ENCODE measurements at places on chromosomes 7 and 10.
A peak's percentile ranks its signal among the peaks of the same experiment; 100 is the strongest.

- no peak for DNase-seq
These were observed 534.7 kb downstream of the NRG3 start for GRCh38 chr10:82409671-82410070.

DNA sequence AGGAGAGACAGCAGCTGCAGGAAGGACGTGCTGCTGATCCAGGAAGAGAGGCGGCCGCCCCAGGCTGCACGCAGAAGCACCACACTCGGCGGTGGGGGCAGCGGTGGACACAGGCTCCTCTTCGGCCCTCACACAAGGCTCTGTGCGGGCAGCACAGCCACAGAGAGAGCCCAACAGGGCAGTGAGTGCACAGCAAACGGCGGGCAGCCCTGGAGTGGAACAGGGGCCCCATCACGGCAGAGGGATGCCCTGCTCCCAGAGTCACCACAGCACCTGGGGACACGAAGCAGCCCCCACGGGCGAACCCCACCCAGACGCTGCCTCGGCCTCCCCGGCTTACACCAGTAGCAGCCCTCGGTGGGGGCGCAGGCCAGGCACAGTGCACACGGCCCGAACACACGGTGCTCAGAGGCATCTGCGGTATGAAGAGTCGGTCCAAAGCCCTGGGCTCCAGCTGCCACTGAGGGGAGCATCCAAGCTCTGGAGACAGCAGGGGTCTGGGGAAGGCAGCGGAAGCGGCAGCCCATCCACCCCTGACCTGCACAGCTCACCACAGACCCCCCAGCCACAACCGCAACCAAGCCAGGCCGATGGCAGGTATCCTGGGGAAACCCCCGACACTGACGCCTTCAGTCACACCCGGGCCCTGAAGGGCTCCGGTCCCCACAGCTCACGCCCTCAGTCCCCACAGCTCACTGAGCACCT is 16.8 kb downstream of the NUDT1 start:
- DNase-seq, result no peak

DNA sequence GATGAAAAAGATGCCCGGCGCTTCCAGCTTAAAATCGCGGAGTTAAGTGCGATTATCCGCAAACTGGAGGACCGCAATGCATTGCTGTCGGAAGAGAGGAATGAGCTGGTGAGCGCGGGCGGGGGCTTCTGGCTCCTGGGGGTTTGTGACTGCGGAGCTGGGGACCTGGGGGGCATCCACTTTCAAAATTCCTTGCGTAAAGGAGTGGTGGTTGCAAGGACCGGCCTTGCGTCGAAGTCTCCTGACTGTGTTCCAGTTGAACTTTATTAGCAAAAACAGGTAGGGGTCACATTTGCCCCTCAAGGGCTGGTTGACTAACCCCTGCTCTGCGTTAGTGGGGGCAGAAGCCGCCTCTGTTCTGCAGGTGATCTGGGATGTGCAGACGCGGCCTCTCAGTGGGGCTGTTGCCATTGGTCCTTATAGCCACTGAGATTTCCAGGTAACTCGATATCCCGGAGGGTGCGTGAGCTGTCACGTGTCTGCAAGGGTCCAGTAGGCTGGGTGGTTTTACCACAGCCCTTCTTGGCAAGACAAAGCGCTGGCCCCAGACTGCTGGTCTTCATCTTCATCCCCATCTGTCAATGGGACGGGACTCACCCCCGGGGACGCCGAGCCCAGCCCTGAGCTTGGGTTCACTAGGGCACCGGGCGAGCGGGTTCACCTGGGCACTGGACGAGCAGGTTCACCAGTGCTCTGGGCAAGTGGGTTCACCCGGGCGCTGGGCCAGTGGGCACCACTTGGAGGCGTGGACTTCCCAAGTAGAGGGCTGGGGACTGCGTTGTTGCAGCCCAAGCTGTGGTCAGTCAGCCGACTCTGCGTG is 51.5 kb upstream of the DPYSL4 start:
- DNase-seq, result no peak

GRCh38 chr10:109996225-109996624 is 11.6 kb upstream of the ADD3 start:
- DNase-seq, result peak; percentile 30

DNA sequence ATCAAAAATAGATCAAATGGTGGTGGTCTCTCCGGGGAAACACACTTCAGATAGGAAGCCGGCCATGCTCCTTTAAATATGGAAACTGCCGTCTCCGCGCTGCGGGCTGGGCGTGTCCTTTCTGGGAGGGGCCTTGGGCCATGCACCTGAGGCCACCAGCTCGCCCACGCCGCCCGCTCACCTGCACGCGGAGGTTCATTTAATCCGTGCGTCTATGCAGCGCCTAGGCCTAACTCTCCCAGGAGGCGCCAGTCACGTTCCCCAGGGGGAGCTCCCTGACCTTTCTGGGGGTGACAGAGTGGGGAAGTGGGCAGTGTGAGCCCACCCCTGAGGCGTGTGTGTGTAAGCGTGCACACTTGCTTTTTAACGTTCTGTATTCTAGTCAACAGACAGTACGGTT is 64.0 kb downstream of the C10orf143 start:
- no peak for DNase-seq

- no peak for DNase-seq
These were observed 80.7 kb upstream of the PDGFA start for GRCh38 chr7:600149-601035.

DNA sequence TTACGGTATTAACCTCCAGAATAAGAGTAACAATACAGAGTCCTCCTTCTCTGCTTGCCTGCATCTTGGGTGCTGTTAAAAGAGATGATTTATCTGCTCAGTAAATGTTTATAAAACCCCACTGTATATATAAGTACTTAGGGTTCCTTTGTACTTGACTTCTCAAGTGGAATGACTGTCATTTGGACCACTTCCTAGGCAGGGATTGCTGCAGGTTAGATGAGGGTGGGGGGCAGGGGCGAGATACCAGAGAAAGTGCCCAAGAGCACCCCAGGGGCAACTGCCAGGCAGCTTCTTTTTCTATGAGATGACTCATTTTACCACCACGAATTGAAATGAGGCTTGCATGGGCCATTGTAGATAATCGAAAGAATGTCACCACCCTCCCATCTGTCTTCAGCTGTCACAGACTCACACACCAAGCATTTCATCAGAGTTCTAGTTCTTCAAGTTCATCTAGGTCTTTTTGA is 421.9 kb upstream of the GALNT17 start:
- peak; percentile 89 for DNase-seq

DNA sequence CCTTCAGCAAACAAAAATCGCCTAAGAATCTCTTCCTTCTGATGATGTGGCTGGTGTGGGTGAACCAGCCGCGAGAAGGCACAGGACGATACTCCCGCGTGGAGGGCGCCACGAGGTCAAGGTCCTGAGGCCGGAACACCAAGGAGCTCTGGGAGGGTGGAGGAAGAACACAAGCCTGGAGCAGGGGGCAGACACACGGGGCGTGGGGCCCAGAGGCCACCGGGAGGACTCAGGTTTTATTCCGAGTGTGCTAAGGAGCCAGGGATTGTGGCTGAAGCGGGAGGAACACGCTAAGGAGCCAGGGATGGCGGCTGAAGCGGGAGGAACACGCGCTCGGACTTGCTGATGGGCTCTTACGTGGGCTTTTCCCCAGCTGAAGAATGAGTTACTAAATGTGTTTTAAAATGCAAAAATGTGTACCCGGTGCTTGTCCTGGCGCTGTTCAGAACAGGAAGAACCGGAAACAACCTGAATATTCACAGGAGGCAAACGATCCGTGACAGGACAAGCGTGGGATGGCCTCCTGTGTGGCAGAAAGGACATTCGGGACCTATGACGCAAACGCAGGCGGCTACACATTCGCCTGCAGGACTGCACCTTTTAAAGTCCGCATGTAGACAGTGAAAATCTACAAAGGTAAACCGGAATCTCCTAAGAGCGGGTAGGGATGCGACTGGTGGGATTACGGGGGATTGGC is 64.0 kb downstream of the MAD1L1 start:
- DNase-seq, result no peak

- peak; percentile 55 for DNase-seq
These were observed 25.4 kb downstream of the RBM33 start for GRCh38 chr7:155669717-155670505.

DNA sequence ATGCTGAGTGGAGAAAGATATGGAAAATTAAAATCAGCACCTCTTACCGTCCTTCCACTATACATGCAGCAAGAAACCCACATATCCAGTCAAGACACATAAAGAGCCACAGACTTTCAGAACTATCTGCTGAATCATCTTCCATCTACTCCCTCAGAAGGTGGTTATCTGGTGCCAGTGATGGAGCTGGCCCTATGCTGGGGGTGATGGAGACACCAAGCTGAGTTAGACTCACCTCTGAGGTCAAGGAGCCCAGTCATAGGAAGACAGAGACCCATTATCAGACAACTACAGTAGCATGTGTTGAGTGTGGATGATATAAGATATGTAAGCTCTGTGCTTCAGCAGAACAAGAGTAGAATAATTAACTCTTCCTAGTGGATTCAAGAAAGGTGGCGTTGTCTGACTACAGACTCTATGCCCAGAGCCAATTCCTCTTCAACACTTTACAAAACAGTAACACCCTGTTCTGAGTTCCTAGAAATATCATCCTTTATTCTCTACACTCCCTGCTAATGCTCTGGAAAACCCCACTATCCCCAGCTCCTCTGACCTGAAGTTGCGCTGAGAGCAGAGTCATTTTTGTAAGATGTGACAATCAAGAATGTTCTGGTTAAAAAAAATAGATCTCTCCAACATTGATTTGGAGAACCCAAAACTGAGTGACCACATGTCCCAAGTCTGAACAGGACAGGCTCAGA is 14.3 kb downstream of the CYP3A5 start:
- DNase-seq, result no peak

DNA sequence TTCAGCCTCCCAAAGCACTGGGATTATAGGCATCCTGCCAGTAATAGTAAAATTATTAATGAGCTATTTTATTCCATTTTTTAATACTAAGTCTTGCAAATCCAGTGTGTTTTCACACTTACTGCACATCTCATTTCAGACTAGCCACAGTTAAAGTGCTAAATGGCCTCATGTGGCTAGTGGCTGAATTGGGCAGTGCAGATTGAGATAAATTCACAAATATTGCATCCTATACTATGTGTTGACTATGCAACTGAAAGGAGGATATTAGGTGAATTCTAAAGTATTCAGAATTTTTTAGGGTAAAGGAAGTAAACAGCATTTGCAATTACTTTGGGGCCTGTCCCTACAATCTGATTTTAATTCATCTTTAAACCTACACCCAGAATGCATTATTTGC is 10.2 kb downstream of the APBB1IP start:
- DNase-seq, result no peak

- peak; percentile 55 for DNase-seq
These were observed 103.1 kb downstream of the GFRA1 start for GRCh38 chr10:116169782-116170445.

DNA sequence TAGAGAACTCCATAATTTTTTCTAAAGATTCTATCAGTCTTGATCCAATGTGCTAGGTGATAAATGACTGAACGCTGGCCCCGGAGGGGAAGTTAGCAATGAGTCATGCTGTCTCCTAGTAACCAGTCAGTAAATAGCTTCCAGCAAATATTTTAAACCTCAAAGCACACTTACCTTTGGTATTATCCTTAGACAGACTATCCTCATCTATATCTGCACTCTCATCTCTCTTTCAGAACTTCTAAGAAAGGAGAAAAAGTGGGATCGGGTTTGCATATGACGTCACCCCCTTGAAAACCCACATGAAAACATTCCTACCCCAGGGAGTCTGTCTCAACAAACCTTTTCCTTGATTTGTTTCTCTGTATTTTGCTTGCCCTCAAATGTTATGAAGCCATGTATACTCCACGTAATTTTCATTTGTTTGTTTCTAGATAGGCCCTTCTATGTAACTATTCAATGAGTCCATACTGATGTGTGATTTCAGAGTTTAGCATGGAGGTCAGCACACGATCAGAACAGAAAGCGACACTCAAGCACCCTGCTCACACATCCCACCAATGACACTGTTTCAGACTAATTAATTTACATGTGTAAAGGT is 174.9 kb upstream of the NRP1 start:
- DNase-seq, result peak; percentile 76

DNA sequence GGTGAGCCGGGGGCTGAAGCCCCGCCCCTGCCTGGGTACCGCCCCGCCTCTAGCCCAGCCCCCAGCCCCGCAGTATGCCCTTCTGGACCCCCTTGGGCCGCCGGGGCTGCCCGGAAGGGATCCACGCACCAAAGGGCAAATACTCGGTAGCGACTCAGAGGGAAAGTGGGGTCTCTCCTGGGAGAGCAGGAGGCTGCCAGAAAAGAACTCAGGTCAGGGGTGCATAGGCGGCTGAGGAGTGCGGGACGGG is 796 bp downstream of the FBXL15 start:
- DNase-seq, result no peak

GRCh38 chr10:36720895-36721294 is 404.5 kb upstream of the ANKRD30A start:
- peak; percentile 18 for DNase-seq

DNA sequence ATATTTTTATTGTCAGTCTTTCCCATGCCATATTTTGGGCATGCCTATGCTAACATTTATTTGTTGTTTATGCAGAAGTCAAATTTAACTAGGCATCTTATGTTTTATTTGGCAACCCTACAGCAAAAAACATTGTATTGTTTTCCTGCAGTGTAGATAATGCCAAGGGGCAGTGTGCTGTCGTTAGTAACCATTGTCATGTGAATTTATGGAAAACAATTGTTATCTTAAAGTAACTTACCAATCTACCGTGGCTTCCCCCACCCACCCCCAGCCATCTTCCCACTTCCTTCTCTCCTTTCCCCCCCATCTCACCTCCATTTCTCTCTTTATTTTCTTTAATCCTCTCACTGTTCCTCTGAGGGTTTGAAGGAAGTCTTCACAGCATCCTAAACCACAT is 370.5 kb downstream of the ACTR3B start:
- no peak for DNase-seq

DNA sequence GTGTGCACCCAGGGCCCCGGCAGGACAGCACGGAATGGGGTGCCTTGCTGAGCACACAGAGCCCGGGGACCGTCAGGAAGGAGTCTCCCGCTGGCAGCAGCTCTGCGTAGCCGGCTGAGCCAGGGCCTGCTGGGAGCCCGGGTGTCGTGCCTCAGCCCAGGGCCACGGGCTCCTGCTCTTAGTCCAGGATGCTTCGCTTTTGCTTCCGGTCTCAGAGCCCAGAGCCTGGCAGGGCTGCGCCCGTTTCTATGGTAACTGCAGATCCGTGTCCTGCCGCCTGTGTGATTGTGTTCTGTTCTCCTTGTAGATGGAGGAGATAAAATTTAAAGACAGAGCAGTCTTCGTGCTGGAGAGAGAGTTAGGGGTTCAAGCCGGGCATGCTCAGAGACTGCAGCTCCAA is 53.7 kb upstream of the DPYSL4 start:
- no peak for DNase-seq

- DNase-seq, result no peak
These were observed 6.4 kb upstream of the MYL10 start for GRCh38 chr7:101635484-101635883.

- no peak for DNase-seq
These were observed 798 bp downstream of the ZNF425 start for GRCh38 chr7:149125189-149125862.

- peak; percentile 16 for DNase-seq
These were observed 9.0 kb upstream of the TAS2R3 start for GRCh38 chr7:141754939-141755338.

GRCh38 chr10:58054881-58055280 is 212.8 kb downstream of the IPMK start:
- no peak for DNase-seq

- DNase-seq, result no peak
These were observed 22.8 kb upstream of the PDZD8 start for GRCh38 chr10:117398029-117398428.

GRCh38 chr7:137538361-137538762 is 194.8 kb upstream of the PTN start:
- peak; percentile 93 for DNase-seq

GRCh38 chr7:55189146-55189766 is 170.4 kb downstream of the EGFR start:
- no peak for DNase-seq
